ENCODE measurements at places on chromosomes 16 and 17. TPM values are rescaled to one million over a fixed set of nuclear protein-coding genes. Genes with fewer than 3 reads are reported as not detected.

- DNase-seq: no peak
These were observed 344.0 kb downstream of the CA10 start for GRCh38 chr17:51814521-51814920.

- no peak for DNase-seq
These were observed 1.2 kb upstream of the NCBP3 start for GRCh38 chr17:3847165-3847670.

- DNase-seq: no peak
These were observed 4.6 kb upstream of the ZFHX3 start for GRCh38 chr16:73052576-73052975.

DNA sequence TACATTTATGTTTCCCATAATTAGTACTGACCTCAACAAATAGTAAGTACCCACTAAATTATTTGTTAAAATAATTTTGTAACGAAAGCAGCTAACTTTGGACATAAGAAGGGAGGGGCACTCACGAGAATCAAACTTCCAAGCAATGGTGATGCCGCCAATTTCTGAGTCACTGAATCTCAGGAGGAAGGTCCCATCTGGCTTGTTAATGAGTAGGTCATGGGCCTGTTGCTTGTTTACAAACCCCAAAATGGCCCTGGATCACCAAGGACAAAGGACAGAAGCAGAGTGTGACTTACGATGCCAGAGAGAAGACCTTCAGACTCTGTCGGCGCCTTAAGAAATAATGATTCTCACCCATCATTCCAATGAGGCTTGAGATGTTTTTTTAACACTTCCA, 15.8 kb upstream of the GHDC start:
- DNase-seq: no peak

DNA sequence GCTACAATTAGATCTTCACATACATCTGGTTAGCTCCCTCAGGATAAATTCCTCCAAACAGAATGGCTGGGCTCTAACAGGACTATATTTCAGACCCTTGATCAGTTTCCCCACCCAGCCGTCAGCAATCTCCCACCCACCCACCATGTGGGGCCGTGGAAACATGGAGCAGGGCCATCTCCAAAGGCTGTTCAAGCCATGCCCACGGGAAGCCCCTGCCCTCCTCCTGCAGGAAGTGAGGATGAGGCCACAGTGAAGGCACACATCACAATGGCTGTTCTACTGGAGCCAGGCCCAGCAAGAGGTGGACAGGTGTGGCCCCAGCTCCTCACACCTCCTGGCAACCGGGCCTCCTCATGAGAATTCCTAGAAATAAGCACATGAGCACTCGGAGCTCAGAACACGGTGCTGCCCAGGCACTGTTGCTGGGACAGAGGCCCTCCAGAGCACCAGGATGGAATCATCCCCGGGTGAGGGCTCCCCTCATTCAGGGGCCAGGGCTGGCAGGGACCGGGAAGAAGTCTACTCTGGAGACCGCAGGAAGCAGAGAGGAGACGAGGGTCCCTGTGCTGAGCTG, at the start of gene LITAFD:
LITAFD (plus strand) TSS at position 311 of the 577 bp plus-strand sequence. CDS start 2,005 bp downstream, outside the sequence.
- no peak for DNase-seq

DNA sequence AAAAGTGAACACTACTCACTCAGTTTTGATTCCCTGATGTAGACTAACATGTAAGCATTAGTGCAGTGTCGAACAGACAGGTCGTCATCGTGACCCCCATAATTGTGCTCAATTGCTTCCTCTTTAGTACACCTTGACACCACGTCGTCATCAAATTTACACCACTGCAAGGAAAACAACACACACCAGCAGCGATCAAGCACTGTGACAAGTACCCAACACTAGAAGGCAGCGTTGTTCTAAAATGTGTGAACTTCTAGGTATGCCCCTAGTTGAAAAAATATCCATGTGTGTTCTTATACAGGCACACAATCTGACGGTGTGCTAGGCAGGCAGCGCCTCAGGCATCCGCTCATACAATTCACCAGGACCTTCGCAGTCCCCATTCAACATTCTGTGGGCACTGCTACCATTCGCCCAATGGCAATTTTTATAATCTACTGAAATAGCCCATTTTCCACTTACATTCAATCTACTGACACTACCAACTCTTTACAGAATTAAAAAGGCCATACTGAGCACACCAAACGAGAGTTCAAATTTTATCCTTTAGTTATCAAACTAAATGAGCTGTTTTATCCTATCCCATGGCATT, 23.1 kb downstream of the LITAFD start:
- no peak for DNase-seq

GRCh38 chr16:78770353-78771091, 671.1 kb downstream of the WWOX start:
- peak; percentile 89 for DNase-seq

DNA sequence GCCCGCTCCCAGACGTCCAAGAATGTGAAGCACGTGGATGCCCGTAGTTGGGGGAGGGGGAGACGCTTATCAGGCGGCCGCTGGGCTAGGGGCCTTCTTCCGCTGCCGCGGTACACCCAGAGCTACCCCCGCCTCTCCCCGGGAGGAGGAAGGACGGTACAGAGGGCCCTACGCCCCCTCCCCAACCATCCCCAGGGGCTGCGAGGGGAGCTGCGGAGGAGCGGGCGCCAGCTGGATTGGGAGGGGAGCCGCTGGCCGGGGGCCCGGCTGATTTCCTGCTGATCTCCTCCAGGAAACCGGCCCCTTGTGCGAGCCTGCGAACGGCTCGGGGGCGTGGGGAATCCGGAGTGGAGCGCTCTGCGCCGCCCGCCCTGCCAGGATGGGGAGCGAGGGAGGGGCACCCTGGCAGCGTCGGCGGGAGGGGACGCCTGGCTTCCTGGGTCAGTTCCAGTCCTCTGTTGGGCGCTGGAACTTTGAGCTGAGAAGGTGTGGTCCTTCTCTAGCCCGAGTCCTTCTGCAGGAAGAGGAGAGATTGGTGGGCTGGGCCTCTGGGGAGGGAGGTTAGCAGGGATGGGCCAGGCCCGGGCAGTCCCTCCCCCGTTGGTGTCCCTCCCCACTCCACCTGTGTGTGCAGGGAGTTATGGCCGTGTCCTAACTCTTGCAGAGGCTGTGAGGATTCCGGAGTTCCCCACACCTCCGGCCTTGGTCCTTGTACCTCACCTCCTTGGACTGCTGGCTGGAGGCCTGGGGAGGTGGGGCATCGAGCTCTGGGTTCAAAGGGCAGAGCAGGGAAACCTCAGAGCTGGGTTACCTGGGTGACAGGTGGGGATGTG, 19.2 kb downstream of the GJD3 start:
- DNase-seq: peak; percentile 90

DNA sequence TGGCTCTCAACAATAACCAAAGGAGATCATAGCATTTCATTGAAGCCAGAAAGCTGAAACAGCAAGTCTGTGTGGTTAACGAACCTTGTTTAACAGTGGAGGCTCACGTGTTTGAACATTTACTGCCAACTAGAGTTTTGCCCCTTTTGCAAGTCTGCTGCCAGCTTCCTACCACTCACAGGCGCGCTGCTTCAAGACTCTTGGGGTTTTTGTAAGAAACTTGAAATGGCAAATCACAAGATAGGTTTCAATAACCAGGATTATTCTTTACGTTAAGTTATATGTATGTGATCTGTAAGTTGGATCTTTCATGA, 1.2 kb downstream of the SNTB2 start:
- no peak for DNase-seq

DNA sequence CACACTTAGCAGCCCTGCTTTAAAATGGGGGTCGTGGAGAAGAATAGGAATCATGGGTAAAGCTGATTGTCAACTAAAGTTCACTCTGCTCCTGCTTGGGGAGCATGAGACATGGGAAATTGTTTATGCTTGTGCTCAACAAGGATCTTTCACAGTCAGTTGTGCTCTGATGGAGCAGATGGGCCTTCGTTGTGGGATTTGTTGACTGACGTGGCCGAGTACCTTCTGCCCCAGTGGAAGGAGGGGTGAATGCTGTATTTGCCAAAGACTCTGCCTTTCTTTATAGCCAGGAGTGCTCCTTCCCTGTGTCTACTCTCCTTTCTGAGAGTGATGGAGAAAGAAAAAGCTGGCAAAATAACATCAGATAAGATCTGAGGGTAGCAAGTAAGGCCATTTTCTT, 11.4 kb downstream of the ARSG start:
- no peak for DNase-seq

DNA sequence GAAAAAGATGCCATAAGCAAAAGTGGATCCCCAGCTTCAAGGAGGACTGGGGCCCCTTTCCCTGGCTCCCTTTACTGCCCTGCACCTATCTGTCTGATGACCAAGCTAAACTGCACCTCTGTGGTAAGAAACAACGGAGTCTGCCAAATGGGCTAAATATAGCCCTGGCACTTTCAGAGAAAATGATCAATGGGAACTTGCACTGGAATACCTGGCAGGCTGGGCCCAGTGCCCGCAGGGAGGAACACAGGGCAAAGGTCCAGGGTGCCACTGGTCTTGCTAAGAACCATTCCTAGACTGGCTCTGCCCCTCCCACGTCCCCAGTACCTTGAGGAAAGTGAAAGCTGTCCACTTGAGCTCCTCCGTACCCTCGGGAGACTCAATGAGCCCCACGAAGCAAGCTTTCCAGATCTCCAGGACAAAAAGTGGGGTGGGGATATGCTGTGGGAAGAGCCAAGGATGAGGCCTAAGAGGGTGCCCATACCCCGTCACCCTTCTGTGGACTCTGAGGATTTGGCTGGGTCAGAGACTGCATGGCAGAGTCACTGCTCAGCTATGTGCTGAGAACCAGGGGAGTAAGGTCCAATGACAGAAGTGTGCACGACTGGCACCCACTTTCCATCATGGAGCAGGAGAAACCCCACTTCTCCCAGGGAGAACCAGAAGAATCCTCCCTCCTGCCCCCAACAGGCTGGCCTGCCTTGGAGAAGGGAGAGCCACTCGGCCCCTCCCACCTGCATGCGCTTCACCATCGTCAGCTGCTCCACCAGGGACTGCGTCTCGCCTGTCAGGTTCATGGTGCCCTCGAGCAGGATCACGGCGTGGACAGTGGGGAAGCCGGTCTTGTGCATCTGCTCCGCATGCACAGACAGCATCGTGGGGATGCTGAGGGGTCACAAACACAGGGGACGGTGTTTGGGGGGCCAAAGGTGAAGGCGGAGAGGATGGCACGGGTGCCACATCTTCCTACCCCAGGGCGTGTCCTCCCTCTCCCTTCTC, 17.4 kb downstream of the CSF3 start:
- DNase-seq: no peak

- peak; percentile 30 for DNase-seq
These were observed 9.7 kb upstream of the TIMP2 start for GRCh38 chr17:78934681-78935418.

DNA sequence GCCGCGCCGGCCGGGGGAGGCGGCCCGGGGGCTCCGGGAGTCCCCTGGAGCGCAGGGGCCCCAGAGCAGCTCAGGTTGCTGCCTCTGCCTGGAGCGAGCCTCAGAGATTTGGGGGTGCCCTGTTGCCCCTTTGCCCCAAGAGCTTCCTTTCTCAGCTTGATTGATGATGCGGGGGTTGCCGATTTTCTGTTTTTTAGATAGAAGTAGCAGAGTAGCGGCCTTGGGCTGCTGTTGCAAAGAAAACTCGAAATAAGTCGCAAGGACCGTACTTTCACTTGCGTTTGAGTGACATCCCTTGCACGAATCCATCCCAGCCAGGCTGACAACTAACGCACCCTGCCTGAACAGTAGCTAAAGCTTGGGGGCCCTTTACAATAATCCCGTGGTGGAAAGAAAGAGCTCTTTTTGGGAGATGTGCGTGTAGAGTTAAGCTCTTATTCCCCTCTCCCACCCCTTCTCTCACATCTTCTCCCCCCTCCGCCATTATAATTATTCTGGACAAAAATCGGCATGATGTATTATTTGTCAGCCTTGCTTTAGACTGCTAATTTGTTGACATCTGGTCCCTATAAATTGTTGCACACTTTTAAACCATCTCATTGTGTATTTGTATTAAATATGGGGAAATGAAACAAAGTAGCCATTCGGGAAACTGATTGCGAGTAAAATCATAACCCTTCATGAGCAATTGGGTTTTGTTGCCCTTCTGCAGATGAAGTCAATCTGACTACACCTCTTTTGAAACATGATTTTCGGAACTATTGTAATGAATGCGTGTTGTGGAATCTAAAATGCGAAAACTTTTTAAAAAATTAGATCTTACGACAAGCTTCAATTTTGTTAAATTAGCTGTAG, 873 bp downstream of the USP10 start:
- no peak for DNase-seq

- no peak for DNase-seq
These were observed 3.5 kb downstream of the PLK1 start for GRCh38 chr16:23682181-23682580.

GRCh38 chr17:75878174-75878998, at the start of gene TRIM47:
Gene TRIM47, minus strand, starts transcription at chr17:75878581. Its CDS starts 33 bp downstream, at chr17:75878548.
- DNase-seq: peak; percentile 69

DNA sequence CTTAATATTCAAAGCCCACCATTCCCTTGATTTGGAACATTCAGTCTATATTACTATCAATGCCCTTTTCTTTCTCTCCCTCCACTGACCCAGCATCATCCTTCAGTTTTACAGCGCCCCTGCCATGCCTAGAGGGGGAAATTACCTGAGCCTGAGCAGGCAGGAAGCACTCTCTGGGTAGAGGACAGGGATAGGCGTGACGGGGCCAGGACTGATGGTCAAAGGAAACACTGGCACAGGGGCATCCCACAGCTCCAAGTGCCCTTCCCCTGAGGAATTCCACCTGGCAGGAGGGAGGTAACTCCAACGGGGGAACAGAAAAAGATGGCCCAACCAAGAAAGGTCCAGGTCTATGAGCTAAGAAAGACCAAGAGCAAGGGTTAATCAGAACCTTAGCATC, 10.0 kb downstream of the CTC1 start:
- no peak for DNase-seq

The ICAM2 gene
- total RNA-seq: 0.35 TPM

The OSGIN1 gene
- 0.63 TPM for total RNA-seq

Data from H9 (cell line).